ENCODE measurements at places on chromosomes 3 and 15. TPM values are rescaled to one million over a fixed set of nuclear protein-coding genes. Genes with fewer than 3 reads are reported as not detected.

PYGO1 gene
- 6.7 TPM for polyA plus RNA-seq

GRCh38 chr15:78536134-78536533 is 4.1 kb upstream of the PSMA4 start:
- DNase-seq: no peak

GRCh38 chr15:50095938-50096821 is 22.9 kb downstream of the ATP8B4 start:
- no peak for DNase-seq

MYO1E gene
- polyA plus RNA-seq: 34.0 TPM

TM4SF1 gene
- 37.5 TPM for polyA plus RNA-seq

DNA sequence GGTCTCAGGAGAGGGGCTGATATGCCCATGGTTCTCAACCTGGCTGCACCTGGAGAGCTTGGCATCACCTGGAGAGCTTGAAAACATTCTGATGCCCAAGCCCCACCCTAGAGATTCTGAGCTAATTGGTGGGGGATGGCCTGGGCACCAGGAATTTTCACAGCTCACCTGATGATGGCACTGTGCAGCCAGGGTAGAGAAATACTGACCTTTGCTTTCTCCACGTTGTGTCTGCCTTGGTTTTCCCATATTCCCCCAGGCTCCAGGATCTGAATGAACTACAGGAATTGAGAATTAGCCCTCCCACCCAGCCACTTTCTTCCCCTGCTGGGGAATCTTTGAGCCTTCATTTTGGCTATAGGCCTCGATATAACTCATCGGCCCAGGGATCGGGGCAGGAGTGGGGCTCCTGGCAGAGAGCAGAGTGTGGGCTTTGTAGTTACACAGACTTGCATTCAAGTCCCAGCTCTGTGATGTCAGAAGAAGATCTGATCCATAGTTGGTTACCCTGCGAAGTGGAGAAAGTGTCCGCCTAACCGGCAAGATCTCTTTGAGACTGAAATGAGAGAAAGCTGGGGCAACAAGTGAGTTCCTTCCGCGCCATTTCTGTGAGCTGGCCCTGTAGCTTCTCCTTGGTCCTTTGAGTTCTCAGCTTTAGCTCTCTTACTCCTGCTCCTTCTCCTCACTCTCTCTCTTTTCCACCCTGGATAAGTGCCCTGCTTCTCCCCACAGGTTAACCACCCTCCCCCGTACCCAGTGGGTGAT is 33.1 kb upstream of the UBE2Q2 start:
- no peak for DNase-seq

ACSBG1 gene
- 0.01 TPM for polyA plus RNA-seq

DLEC1 gene
- polyA plus RNA-seq: 0.06 TPM

DNA sequence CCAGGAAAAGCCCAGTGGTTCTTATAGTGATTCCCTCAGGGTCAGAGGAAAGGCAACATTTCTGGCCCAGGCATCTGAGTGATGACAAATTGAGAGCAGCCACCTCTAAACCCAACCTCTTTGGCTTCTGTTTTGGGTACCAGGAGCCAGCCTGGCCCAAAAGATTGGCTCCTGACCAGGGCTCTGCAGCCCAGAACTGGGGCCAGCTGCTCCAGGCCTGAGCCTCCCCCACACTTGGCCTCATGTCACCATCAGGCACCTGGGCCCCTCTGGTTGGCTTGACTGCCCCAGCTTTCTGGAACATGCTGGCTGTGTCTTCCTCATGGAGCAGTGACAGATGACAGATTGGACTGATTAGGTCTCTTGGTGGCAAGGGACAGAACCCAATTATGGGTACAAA is 26.0 kb upstream of the HCN4 start:
- no peak for DNase-seq

GRCh38 chr3:157534725-157535161 is 31.5 kb upstream of the VEPH1 start:
- DNase-seq: no peak

- DNase-seq: no peak
Measured at GRCh38 chr3:37457378-37458065, 283.1 kb upstream of the LRRFIP2 start.

GRCh38 chr15:94791510-94791909 is 560.1 kb downstream of the MCTP2 start:
- DNase-seq: no peak

SEMA3G gene
- not detected for polyA plus RNA-seq

C3orf80 gene
- 0.11 TPM for polyA plus RNA-seq

DNA sequence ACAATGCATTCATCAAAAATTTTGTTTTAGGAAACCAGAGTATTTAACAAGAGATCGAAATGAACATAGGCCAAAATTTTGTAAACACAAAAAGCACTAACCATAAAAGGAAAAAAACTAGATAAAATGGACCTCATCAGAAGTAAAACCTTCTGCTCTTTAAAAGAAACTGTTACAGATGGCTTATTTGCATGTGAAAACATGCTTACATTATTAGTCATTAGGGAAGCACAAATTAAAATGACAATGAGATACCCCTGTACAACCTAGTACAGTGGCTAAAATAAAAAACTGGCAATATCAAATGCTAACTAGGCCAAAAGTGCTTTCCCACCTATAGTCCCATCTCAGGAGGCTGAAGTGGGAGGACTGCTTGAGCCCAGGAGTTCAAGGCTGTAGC is 19.3 kb downstream of the UBR1 start:
- no peak for DNase-seq

CFAP100 gene
- not detected for polyA plus RNA-seq

VPS33B gene
- polyA plus RNA-seq: 12.7 TPM

GRCh38 chr3:105394177-105394576 is 27.5 kb downstream of the ALCAM start:
- DNase-seq: no peak

DNA sequence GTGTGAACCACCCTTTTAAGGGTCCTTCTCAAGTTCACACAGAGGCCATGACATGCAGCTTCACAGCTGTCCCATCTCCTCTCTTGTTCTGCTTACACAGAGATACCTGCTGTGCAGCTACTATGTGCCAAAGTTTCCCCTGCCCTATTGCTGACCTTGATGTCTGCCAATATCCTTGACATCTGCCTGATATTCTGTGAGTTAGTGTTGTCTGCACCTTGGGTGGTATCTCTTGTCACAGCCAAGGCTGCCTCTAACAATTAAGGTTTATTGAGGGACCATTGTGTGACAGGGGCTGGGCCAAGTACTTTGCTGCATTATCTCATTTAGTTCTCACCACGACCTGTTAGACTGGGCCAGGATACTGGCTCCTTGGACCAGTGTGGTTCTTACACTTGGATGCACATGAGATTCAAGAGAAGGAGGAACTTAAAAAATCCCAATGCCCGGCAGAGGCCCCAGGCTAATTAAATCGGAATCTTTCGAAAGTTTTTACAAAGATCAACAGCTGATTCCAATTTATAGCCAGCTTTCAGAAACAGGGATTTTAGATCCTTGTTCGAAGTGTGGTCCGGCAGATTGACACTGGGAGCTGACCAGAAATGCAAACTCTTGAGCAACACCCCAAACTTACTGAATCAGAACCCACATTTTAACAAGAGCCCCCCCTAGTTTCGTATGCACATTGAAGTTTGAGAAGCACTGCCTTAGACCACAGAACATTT is 178.6 kb downstream of the SATB1 start:
- no peak for DNase-seq

DNA sequence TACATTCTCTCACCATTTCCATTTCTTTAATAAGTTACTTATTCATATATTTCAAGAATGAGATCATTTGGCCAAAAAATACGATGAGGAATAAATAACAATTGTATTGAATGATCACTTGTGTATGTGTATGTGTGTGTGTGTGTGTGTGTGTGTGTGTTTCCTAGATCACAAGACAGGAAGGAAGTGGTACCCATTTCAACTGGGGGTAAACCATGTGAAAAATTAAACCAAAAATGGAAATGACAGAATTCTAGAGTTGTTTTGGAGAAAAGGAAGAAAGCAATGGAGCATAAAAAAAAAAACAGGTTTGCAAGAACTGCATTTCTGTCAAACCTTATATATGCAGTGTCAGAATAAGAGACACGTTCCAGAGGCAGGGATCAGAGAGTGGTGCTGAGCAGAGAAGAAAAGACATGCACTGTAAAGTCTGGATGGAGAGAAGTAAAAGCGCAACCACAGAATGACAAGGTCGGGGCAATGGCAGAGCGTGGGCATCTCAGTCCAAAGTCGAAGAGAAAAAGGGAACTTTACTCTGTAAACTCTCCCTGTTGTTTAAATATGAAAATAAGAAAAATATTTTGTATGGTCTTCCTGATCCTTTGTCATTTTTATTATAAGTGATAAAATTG is 75.5 kb downstream of the PEX5L start:
- no peak for DNase-seq

MLH1 gene
- 44.6 TPM for polyA plus RNA-seq

DNA sequence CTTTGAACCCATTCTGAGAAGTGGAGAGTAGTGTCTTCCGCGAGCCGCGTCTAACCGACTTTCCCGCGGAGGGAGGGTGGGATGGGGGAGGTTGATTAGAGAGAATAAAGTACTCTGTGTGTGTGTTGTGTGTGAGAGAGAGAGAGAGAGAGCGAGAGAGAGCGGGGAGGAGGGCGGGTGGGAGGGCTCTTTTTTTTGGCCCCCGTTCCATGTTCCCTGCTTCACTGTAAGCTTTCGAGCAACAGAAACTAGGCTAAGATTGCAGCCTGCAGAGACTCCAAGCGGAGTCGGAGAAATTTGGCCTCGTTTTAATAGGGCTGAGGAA is 1.6 kb upstream of the MEIS2 start:
- DNase-seq: no peak

SKOR1 gene
- 0.02 TPM for polyA plus RNA-seq

CLSTN2 gene
- 1.4 TPM for polyA plus RNA-seq

POC1A gene
- 18.4 TPM for polyA plus RNA-seq

NRG4 gene
- polyA plus RNA-seq: not detected

- no peak for DNase-seq
Measured at GRCh38 chr3:16239780-16240179, 25.0 kb downstream of the DPH3 start.

- DNase-seq: no peak
Measured at GRCh38 chr3:193396451-193397244, 18.1 kb upstream of the ATP13A5 start.

TTLL13 gene
- polyA plus RNA-seq: 0.04 TPM

DNA sequence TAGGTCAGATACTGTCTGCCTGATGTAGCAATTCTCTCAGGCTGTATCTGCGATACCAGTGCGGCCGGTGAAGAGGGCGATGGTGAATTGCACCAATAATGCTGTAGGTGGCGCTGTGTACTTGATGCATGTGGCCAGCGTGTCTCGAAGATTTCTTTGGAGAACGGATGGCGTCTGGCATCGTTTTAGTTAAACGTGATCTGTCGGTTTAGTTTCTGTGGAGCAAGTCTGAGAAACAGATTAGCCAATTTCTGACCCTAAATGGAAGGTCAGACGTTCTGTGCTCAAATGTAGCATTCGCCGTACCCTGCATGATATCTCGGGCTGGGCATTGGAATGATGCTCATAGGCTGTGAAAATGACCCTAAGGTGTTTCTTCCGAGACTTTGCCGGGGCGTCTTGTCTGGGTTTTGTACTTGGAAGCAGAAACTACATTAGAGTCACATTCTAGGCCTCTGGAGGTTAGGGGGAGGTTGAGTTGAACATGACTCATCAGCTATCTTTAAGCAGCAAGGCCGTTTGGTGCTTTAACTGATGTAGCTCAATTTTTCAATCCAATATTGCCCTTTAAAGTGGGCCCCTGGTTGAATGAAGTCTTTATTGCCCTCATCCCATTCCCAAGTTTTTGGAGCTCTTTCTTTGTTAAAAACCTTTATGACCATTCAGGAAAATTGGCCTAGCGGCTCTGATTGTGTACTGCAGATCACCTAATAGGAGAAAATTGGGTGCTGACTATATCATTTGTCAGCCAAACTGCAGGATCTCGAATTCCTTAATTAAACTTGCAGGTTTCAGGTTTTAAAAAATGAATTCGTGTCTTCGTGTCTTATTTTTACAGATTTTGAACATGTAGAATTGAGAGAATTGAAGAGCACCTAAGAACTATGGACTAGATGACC is 80.0 kb downstream of the SQOR start:
- peak; percentile 11 for DNase-seq

EXOSC7 gene
- polyA plus RNA-seq: 45.4 TPM

- no peak for DNase-seq
Measured at GRCh38 chr3:112466020-112466419, 33.3 kb downstream of the BTLA start.

- no peak for DNase-seq
Measured at GRCh38 chr3:77489216-77489615, 449.3 kb downstream of the ROBO2 start.

GUCA1C gene
- polyA plus RNA-seq: not detected

DNA sequence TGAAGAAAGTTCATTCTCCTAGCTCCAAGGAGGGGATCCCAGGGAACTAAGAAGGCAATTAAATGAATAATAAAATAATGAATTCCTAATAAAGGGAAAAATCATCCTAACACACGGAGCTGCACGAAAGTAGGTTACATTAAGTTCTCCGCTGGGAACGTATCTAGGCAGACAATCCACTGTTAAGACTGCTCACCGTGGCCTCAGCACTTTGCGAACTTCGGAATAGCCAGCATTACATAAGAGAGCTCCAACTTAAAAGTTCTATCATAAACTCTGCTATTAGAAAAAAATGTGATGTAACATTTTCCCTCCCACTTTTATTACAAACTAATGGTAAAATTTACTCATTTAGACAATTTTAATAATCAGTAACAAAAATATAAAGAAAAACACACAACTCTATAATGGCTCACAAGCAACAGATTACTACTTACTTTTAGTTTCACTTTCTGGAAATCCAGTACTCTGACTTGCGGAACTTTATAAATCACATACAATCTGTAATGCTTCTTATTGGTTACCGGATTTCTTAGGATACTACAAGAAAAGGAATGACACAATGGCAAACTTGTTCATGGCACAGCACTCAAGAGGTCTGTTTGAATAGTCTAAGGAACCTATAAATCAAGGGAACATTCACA is 8.5 kb downstream of the SNRPA1 start:
- no peak for DNase-seq

CBLB gene
- polyA plus RNA-seq: 19.3 TPM

GRCh38 chr3:24387493-24387892 is 107.2 kb downstream of the THRB start:
- DNase-seq: no peak

DNA sequence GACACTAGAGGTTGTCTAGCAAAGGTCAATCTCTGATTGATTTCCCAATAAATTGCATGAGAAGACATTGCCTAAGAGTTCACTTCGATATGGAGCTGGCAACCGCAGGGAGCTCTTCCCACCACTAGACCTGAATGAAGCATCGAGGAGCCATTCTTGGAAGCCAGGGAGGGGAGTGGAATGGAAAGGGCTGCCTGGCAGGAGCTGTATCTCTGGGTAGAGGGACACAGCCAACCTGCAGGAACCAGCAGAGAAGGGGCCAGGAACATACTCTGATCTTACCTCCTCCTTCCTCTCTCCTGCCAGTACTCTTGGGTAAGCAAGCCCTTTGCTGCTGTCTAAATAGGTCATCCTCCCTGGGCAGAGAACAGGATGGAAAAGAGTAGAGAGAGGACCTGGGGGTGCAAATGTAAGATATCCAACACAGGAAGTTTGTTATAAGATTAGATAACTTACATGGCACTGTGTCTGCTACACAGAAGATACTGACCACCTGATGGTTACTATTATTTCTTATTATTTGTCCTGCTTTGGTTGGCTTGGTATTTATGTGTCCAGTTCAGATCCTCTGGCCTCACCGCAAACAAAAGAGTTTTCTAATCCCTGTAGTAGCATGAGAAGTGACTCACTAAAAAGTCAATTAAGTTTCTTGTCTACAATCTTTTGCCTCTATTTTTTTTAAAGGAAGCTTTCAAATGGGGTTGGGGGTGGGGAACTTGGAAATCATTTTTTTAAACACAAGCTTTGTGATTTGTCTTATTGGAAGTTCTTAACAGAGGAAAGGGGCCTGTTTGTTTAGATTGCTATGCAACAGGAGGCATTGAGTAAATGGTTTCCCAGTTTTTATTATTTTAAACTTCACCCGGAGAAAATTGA is 156.7 kb upstream of the TSC22D2 start:
- DNase-seq: no peak

All from BJ (cell line).